ENCODE measurements at places on chromosomes 16 and 17. TPM values are rescaled to one million over a fixed set of nuclear protein-coding genes. Genes with fewer than 3 reads are reported as not detected.

Gene TPSD1
- total RNA-seq: not detected

Gene MIS12
- 16.3 TPM for total RNA-seq

Gene LLGL2
- 33.7 TPM for total RNA-seq

Gene TAT
- total RNA-seq: not detected

Gene KLHL10
- not detected for total RNA-seq

Gene SRCAP
- total RNA-seq: 89.0 TPM

Gene EVI2B
- total RNA-seq: 134 TPM

Gene SKAP1
- 101 TPM for total RNA-seq

Gene ODF4
- total RNA-seq: not detected

Gene C16orf74
- 19.8 TPM for total RNA-seq

Gene FAM20A
- 0.42 TPM for total RNA-seq

Gene METTL23
- 39.6 TPM for total RNA-seq

GRCh38 chr16:85091522-85091910 lies 20.8 kb downstream of the CIBAR2 start:
- DNase-seq: no peak
- no peaks in the 10 kb centered on the region for H3K4me1 ChIP-seq
- no peaks in the 10 kb centered on the region for H3K36me3 ChIP-seq
- no peak overlapping the region for H3K4me3 ChIP-seq

- H3K27ac ChIP-seq: no peak overlapping the region
- no peak for DNase-seq
- H3K36me3 ChIP-seq: no peaks in the 10 kb centered on the region
Measured at GRCh38 chr17:76702941-76703637, 7.7 kb downstream of the MXRA7 start.

- DNase-seq: no peak
- H3K27me3 ChIP-seq: no peaks in the 10 kb centered on the region
- no peak overlapping the region for H3K4me3 ChIP-seq
- peaks cover 7% of the 10 kb centered on the region for H3K36me3 ChIP-seq
- peaks cover 11% of the 10 kb centered on the region for H3K4me1 ChIP-seq
Measured at GRCh38 chr17:66635386-66636045, 199.4 kb upstream of the CACNG5 start.

DNA sequence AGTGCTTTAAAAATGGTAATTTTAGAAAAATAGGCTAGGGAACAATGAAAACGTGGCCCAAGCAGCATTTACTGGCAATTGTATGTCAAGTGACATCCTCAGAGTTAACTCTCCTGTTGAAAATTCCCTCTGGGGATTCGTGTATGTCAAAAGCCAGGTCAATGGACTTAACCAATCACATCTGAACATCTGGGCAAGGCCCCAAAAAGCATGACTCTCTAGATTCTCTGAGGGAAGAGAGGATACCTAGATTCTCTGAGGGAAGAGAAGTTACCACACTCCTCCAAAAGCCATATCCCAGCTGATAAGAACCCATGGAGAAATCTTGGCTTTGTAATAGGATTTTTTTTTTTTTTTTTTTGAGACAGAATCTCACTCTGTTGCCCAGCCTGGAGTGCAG lies 23.5 kb downstream of the NFE2L1 start:
- DNase-seq: no peak
- no peak overlapping the region for H3K27ac ChIP-seq
- no peak overlapping the region for H3K4me3 ChIP-seq
- no peaks in the 10 kb centered on the region for H3K4me1 ChIP-seq

DNA sequence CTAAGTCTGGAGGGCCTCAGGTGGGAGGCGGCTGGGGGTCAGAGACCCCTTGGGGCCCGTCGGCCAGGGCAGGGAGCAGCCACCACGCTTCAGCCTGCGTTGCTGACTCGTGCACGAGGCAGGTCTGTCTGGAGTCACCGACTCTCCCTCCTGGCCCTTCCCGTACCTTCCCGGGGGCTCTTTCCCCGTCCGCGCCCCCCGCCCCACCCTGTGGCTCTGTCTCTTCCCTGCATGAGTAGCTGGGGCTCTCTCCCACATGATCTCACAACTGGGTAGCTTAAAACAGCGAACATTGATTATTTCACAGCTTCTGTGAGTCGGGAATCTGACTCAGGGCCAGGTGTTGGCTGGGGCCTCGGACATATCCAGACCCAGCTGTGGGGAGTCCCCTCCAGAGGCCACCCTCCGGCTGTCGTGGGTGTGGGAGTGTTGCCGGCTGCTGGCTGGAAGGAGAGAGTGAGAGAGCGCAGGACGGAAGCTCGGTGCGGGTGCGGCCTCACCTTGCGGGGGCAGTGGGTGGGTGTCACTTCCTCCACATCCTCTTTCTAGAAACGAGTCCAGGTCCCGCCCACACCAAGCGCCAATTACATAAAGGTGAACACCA lies 17.3 kb downstream of the BAHCC1 start:
- peak; percentile 54 for DNase-seq
- H3K4me1 ChIP-seq: peaks cover 23% of the 10 kb centered on the region
- peak overlapping the region; percentile 50 for H3K4me3 ChIP-seq
- no peaks in the 10 kb centered on the region for H3K36me3 ChIP-seq
- no peak overlapping the region for H3K27ac ChIP-seq
- no peaks in the 10 kb centered on the region for H3K27me3 ChIP-seq

- peak; percentile 38 for DNase-seq
- no peaks in the 10 kb centered on the region for H3K36me3 ChIP-seq
- no peaks in the 10 kb centered on the region for H3K4me1 ChIP-seq
- no peaks in the 10 kb centered on the region for H3K27me3 ChIP-seq
Measured at GRCh38 chr17:38967290-38967738, at the start of gene FBXO47. Gene FBXO47 (minus strand): TSS chr17:38967403. CDS start chr17:38963025, 4,378 bp downstream.

DNA sequence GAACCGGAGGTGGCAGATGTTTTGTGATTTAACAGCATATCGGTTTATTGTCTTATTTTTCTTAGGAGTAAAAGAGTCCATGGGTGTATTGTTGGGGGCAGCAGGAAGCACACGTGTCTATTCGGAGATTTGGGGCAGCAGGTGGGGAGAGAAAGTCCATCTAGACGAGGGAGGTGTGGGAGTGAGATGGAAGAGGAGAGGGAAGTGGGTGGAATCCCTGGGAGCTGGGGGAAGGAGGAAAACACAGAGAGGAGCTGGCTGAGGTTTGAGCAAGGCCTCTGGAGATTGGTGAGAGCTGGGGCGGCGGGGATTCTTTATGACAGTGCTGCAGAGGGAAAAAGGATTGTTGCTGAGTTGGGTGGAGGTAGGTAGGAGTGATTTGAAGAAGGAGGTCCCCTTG lies 72.1 kb downstream of the PRKCB start:
- H3K27ac ChIP-seq: no peak overlapping the region
- peaks cover 12% of the 10 kb centered on the region for H3K4me1 ChIP-seq
- H3K27me3 ChIP-seq: no peaks in the 10 kb centered on the region
- H3K36me3 ChIP-seq: no peaks in the 10 kb centered on the region
- H3K4me3 ChIP-seq: no peak overlapping the region

GRCh38 chr16:53510704-53511070 lies 7.7 kb upstream of the AKTIP start:
- no peak for DNase-seq
- H3K36me3 ChIP-seq: no peaks in the 10 kb centered on the region

- no peaks in the 10 kb centered on the region for H3K27me3 ChIP-seq
- H3K36me3 ChIP-seq: no peaks in the 10 kb centered on the region
- no peak for DNase-seq
- H3K4me3 ChIP-seq: no peak overlapping the region
Measured at GRCh38 chr16:81767987-81768592, 11.0 kb upstream of the PLCG2 start.

GRCh38 chr16:76676356-76676755 lies 399.2 kb downstream of the CNTNAP4 start:
- no peaks in the 10 kb centered on the region for H3K27me3 ChIP-seq
- H3K4me1 ChIP-seq: no peaks in the 10 kb centered on the region
- DNase-seq: no peak
- no peak overlapping the region for H3K27ac ChIP-seq
- no peaks in the 10 kb centered on the region for H3K36me3 ChIP-seq

- H3K36me3 ChIP-seq: no peaks in the 10 kb centered on the region
- no peaks in the 10 kb centered on the region for H3K4me1 ChIP-seq
- no peak overlapping the region for H3K4me3 ChIP-seq
- H3K27me3 ChIP-seq: no peaks in the 10 kb centered on the region
Measured at GRCh38 chr17:59694344-59694743, 12.9 kb downstream of the PTRH2 start.

DNA sequence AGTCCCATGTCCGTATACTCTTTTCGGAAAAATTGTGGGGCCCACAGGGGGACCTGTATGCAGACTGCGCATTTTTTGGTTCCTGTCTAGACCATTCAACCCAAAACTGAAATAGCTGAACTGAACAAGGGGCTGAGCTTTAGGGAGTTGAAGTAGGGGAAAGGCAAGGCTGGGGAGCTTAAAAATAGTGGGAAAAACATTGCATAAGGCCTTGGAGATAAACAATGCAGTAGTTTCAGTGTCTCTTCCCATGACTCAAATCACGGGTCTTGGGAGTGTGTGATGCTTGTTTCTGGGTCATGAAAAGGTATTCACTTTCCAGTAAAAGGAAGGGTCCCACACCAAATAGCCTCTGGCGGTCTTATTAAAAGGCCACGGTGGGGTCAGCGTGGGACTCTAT lies 402.8 kb upstream of the SALL1 start:
- H3K27ac ChIP-seq: no peak overlapping the region
- no peak overlapping the region for H3K4me3 ChIP-seq
- no peaks in the 10 kb centered on the region for H3K4me1 ChIP-seq
- no peak for DNase-seq
- H3K36me3 ChIP-seq: no peaks in the 10 kb centered on the region

- peaks cover 48% of the 10 kb centered on the region for H3K4me1 ChIP-seq
- H3K27ac ChIP-seq: no peak overlapping the region
- no peaks in the 10 kb centered on the region for H3K27me3 ChIP-seq
- DNase-seq: no peak
Measured at GRCh38 chr17:78349891-78350642, 9.8 kb downstream of the SOCS3 start.

GRCh38 chr17:41771389-41772206 lies 14.9 kb downstream of the JUP start:
- H3K27ac ChIP-seq: no peak overlapping the region
- no peak overlapping the region for H3K4me3 ChIP-seq
- no peaks in the 10 kb centered on the region for H3K36me3 ChIP-seq

DNA sequence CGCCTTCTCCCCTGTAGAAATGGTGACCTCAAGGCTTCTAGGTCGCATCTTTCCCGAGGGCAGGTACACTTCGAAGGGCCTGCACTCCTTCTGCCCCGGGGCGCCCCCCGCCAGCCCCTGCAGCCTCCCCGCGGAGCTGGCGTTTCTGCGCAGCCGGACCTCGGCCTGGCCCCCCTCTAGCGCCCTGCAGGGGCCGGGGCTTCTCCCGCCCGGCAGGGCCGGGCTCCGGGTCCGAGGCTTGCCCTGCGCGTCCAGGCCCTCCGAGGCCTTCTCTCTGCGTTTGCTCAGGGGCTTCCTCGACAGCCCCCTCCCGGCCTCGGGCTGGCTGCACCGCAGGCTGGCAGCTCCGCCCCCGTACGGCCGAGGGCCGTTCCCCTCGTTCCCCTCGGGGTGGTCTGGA lies 2.1 kb downstream of the MEFV start:
- no peaks in the 10 kb centered on the region for H3K4me1 ChIP-seq
- DNase-seq: no peak
- H3K36me3 ChIP-seq: no peaks in the 10 kb centered on the region
- H3K27ac ChIP-seq: no peak overlapping the region
- H3K4me3 ChIP-seq: no peak overlapping the region
- H3K27me3 ChIP-seq: no peaks in the 10 kb centered on the region

DNA sequence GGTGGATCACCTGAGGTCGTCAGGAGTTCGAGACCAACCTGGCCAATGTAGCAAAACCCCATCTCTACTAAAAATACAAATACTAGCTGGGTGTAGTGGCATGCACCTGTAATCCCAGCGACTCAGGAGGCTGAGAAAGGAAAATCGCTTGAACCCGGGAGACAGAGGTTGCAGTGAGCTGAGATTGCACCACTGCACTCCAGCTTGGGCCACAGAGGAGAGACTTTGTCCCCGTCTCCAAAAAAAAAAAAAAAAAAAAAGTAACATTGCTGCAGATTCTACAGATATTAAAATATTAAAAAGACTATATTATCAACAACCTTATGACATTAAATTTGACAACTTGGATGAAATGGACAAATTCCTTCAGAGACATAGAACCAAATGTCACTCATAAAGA lies 25.7 kb downstream of the MBTD1 start:
- H3K27me3 ChIP-seq: no peaks in the 10 kb centered on the region
- no peak overlapping the region for H3K4me3 ChIP-seq
- no peaks in the 10 kb centered on the region for H3K4me1 ChIP-seq
- no peaks in the 10 kb centered on the region for H3K36me3 ChIP-seq

DNA sequence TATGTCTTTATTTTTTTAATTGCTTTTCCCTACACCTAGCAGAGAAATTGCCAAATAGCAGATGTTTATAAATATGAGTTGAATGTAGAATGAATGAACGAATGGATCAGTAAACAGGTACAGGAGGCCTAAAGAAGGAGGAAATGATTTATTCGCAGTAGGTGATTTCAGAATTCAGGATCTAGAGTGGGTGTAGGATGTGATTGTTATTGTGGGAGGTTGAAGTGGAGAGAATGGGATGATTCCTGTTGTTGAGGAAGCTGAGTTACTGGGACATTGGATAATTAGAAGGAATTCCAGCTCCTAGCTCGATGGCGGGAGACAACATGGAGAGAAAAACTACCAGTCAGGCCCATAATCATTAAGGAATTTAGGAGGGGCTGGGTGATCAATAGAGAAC lies 42.2 kb downstream of the MRTFB start:
- no peak for DNase-seq
- no peak overlapping the region for H3K27ac ChIP-seq
- no peaks in the 10 kb centered on the region for H3K27me3 ChIP-seq
- no peaks in the 10 kb centered on the region for H3K36me3 ChIP-seq
- H3K4me1 ChIP-seq: no peaks in the 10 kb centered on the region

DNA sequence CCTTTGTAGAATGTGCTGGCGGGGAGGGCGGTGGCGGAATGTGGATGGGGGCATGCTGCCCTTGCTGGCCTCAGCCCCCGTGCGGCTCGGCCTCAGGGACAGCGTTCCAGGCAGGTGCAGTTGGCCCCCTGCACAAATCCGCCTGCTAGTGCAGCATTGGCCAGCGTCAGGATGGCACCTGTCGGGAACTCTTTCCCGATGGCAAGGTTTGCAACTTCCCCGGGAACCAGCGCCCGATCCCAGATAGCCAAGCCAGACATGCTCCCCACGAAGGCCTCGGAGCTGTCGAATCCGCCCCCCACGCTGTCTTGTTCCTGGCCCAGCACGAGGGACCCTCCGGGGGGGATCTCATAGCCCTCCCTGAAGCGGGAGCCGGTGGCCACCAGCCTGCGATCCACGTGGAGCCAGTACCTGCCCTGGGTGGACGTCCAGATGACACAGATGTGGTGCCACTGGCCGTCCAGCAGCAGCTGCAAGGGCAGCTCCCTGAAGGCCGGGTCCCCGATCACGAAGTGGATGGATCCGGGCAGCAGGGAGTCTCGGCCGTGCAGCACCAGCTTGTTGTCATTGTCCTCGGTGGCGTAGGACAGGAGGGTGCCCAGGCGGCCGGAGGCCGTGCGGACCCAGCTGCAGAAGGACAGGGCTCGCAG lies 2.8 kb downstream of the PTX4 start:
- no peak overlapping the region for H3K4me3 ChIP-seq
- H3K27me3 ChIP-seq: no peaks in the 10 kb centered on the region
- H3K36me3 ChIP-seq: no peaks in the 10 kb centered on the region
- DNase-seq: no peak
- H3K27ac ChIP-seq: no peak overlapping the region

GRCh38 chr16:64858076-64858475 lies 263.8 kb downstream of the CDH11 start:
- H3K27ac ChIP-seq: no peak overlapping the region
- H3K36me3 ChIP-seq: no peaks in the 10 kb centered on the region
- H3K4me3 ChIP-seq: no peak overlapping the region
- no peaks in the 10 kb centered on the region for H3K4me1 ChIP-seq
- no peak for DNase-seq

- H3K4me3 ChIP-seq: no peak overlapping the region
- H3K36me3 ChIP-seq: no peaks in the 10 kb centered on the region
- no peaks in the 10 kb centered on the region for H3K27me3 ChIP-seq
- H3K4me1 ChIP-seq: no peaks in the 10 kb centered on the region
Measured at GRCh38 chr17:11948789-11949188, 48.5 kb downstream of the ZNF18 start.

Measured in naive thymus-derived CD4-positive, alpha-beta T cell (primary cell).